ENCODE measurements at places on chromosomes 5 and 9.

DNA sequence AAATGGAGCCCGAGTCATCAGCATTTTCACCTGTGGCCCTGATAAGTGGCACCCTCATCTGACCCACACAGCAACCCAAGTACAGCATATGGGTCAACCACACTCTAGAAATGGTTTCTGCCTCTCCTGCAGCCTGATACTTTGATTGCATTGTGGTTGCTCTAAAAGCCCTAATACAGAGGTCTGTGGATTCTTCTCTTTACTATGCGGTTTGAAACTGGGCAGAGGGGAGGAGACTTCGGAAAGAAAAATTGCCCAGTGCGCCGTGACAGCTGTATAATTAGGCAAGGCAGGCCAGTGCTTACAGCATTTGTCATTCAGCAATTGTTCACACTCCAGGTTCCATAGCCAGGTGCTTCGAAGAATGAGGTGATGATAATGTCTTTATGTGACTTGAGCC lies 361.0 kb downstream of the NFIB start:
- no peak for DNase-seq

DNA sequence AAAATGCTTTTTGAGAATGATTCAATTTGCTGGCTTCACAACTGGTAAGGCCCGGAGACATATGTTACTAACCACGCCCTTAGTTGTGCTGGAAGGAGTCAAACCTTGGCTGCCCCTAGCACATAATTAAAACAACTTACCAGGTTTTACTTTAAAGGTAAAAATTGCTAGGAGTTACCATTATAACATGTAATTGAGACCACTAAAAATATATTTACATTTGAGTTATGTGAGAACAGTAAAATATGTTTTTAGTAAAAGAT lies 435.6 kb upstream of the CDH9 start:
- no peak for DNase-seq

DNA sequence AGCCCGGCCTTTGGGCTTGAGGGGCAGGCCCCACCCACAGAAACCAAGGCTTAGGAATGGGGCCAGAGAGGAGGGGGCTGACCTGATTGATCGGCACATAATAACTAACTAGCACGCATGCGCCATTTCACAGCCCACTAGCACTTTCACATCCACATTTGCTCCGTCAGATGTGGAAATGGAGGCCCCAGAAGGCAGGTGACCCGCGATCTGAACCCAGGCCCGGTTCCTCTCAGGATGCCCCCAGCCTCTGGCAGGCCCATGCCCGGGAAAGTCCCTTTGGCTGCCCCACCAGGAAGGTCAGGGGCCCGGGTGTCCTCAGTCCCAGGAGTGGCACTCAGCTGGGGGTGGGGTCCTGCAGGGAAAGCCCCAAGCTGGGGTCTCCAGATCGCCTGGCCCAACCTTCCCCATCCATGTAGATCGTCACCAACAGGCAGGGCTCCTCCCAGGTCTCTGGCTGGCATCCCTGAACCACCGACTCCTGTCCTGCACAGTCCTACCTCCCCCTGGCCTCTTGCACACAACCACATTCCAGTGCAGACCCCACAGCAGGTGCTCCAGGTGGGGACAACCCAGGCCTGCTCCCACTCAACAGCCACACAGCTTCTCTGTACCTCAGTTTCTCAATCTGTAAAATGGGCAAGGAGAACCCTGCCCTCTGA lies 46.7 kb downstream of the VAV2 start:
- no peak for DNase-seq

DNA sequence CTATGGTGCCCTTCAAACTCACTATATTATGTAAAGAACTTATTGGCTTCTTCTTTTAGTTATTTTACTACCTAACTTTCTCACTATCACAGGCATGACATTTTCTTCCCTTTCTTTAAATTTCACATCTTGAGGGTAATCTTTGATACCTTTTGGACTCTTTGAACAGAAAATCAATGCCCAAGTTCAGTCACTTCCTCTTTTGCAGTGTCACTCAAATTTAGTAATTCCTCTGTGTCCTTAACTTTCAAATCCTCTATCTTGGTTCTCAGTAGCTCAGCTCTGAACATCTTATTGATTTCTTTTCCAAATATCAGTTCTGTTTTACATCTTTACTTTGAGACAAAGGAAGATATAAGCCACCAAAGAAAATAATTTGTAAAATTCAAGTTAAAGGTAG lies 25.5 kb downstream of the CNTLN start:
- DNase-seq = no peak

DNA sequence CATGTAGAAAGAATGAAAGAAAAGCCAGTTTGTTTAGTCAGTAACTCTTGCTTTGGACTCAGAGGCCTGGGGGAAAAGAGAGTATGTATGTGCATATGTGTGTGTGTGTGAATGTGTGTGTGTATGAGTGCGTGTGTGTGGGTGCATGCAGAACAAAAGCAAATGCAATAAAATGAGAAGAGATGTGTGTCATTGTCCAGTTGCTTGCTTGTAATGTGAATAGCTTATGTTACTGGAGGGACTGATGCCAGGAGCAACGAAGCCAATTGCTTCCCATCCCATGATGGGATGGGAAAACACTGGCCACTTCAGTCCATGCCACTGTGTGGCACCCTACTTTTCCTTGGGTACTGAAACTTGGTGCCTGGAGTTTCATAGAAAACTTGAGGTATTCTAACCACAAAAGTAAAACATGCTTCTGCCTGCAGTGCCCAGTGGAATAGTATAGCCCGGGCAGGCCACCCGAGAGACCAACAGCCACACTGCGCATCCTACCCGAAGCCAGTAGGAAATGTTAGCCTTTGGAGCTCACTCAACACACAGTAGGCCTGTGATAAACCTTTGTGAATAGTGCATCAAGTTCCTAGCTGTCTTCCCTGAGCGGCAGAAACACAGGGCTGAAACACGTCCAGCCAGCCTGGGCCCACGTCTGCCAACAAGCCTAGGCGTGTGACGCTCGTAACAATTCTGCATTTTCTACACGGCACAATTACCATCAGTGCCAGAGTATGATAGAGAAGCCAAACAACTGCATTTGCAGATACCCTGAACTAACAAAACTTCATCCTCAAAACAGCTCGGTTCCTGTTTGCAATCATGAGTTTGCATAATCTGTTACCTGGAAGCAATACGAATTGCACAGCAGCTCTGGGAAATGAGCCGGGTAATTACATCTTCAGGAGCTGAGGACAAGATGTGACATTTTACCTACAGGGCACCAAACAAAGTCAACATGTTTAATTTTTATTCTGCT lies 198.1 kb downstream of the SYK start:
- no peak for DNase-seq

GRCh38 chr9:112203536-112203935 lies 28.4 kb upstream of the SUSD1 start:
- DNase-seq = peak; percentile 82

All from fibroblast of skin of back (primary cell).